GM13976 (cell line): ENCODE measurements at places on chromosomes 5 and 9.

GRCh38 chr9:21968331-21969010 lies 25.7 kb downstream of the CDKN2A start:
- DNase-seq: no peak

DNA sequence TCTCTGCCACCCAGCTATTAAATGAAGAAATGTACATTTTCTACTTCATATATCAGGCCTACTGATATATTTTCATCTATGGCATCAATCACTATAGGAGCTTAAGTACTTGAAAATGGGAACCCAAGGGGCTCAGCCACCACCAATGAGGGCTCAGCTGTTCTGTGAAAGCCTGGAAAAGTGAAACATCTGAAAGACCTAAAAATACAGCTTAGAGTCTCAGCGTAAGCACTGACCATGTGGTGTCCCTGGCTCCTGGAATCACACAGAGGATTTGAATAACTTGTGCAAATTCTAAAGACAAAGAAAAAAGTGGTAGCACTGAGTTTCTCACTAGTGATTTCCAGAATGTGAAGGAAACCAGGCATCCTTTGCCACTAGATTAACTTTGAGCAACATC lies 64.5 kb downstream of the PTPRD start:
- DNase-seq: no peak

GRCh38 chr9:112631313-112632070 lies 86.4 kb downstream of the INIP start:
- no peak for DNase-seq

GRCh38 chr9:102892025-102892424 lies 103.1 kb upstream of the CYLC2 start:
- DNase-seq: no peak

DNA sequence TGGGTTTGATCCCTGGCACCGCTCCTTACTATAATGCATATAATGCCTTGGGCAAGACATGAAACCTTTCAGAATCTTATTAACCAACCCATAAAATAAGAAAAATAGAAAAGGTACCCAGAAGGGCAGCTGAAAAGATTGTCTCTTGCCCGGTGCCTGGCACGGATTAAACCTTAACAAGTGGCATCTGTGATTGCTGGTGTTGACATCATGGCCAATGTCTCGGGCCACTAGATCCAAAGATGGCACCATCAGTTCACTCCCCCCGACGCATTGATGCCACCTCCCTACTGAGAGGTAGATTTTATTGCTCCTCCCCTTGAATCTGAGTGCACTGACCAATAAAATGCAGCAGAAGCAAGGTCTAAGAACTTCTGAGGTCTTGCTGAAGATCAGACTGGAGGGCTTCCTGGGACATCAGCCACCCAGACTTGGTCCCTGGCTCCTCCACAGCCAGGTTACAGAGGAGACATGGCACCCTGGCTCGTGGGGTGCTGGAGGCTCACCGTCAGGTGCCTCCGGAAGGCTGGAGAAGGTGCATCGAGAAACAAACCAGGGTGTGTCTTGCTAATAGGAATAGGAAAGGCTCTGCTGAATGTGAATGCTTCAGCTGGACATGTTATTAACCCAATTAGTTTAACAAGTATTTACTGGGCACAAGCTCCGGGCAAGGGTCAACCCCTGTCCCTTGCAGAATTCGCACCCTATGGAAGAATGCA lies 80.0 kb upstream of the COL5A1 start:
- no peak for DNase-seq

GRCh38 chr5:151351671-151352070 lies 4.3 kb upstream of the SLC36A2 start:
- DNase-seq: no peak

- DNase-seq: no peak
These were observed 446.2 kb downstream of the HTR1A start for GRCh38 chr5:63516006-63516405.

DNA sequence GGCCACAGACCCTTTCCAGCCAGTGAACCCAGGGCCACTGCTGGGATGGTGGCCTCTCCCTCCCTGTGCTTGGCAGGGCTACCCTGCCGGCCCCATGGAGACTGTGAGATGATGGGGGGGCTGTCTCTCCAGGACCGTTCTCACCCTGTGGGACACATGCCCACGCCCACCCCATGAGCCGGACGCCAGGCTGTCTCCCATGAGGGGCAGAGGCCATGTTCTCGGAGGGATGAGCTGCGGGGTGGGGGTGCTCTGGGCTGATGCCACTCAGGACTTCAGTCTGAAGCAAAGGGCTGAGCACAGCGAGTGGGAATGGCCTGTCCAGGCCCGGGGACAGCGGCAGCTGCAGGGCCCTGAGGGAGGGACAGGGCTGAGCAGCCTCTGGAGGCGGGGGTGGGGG lies 88.9 kb downstream of the KCNT1 start:
- DNase-seq: no peak

GRCh38 chr5:51398875-51399642 lies 15.8 kb downstream of the ISL1 start:
- DNase-seq: no peak

GRCh38 chr9:120876842-120877240 lies at the start of gene PHF19:
PHF19 (minus strand) TSS chr9:120877188; CDS start chr9:120874741, 2,447 bp downstream.
- no peak for DNase-seq

DNA sequence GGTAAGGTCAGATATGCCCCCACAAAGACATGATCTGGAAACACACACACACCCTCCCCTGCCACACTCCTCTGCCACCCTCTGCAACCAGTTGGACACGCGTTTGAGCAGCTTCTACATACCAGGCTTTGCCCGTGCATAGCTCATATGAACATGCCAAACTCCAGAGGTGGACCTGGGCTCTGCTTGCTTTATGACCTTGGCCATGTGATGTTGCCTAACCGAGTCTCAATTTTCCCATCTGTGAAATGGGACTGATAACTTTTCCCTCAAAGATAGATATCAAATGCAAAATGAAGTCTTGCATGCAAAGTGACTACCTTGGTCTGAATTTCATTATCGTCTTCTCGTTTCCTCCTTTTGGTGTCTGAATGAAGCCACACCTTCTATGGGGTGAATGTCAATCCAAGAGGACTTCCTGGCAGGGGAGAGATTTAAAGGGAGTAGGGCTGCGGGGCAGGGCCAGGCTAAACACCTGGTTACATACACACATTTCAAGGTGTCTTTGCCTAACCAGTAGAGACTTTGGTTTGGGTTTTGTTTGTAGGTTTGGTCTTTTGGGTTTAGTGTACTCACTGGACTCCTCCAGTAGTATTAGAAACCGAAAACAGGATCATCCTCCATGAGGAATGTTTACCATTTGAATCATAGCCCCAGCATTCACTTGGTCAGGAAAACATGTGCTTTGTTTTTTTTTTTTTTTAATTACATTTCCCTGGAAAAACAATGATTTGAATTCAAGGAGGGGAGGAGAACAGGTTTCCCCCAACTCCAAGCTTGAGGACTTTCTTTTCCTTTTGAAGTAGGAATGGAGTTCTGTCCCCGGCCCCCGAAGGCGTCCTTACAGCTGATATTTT lies 63.2 kb downstream of the COL27A1 start:
- DNase-seq: no peak
